Sigmoid colon (tissue), 7 donors: ENCODE measurements at places on chromosomes 6 and 20. TPM values are rescaled to one million over a fixed set of nuclear protein-coding genes. Genes with fewer than 3 reads are reported as not detected.

The AKAP12 gene
- 133 TPM for total RNA-seq

The BMP7 gene
- 4.4 TPM for total RNA-seq

The TRAPPC3L gene
- not detected for total RNA-seq

The TSPO2 gene
- not detected for total RNA-seq

The DSN1 gene
- total RNA-seq, result 4.4 TPM

The OR2H1 gene
- not detected for total RNA-seq
